Foreskin fibroblast (primary cell): ENCODE measurements at places on chromosomes 11 and 22.

DNA sequence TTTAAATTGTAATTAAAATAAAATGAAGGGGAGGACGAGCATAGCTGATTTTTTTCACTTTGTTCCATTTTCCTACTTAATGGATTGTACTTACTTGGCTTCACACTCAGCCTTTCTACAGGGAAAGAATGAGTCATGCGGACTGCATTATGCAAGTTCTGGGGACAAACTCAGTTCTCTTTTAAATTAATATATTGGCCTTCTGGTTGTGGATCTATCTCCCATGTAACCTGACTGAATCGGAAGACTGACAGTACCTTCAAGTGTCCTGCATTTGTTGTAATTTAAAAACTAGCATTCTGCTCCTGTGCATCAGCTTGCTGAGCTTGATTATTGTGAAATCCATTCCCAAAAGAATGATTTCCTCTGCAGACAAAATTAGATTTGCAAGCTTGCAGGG, 12.2 kb downstream of the OR8D1 start:
- DNase-seq: no peak

- DNase-seq: no peak
These were observed 12.5 kb upstream of the CCDC117 start for GRCh38 chr22:28759861-28760560.

- no peak for DNase-seq
These were observed 165.6 kb upstream of the DDI1 start for GRCh38 chr11:103870821-103871309.

GRCh38 chr11:117888139-117888566, 11.7 kb upstream of the FXYD6 start:
- DNase-seq: no peak

DNA sequence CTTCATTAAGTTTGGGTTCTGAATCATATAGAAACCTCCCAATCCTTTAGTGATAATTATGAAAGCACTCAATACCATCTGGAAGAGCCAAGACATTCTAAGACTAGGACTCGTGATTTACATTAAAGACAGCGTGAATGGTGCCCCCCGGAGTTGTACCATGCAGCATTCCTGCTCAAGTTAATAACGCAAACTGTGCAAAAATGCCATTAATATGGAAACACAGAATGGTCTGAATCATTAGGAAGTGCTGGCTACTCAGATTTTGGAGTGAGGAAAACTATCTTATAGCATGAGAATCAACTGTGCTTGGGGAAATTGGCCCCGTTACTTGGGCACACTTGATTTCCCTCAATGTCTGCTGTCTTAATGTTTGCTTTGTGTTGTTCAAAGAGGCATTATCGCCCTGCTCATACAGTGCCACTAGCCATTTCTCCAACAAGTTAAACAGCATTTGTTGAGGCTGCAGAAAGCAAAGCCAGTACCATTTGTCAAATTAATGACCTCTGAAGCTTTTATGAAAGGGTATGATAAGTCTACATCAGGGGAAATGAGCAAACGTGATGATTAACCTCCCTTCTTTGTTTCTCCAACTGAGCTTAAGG, 18.5 kb upstream of the TPH1 start:
- no peak for DNase-seq

- DNase-seq: no peak
These were observed 61.0 kb downstream of the SLC1A2 start for GRCh38 chr11:35358391-35358790.

- peak; percentile 24 for DNase-seq
These were observed 6.7 kb upstream of the GDPD5 start for GRCh38 chr11:75532200-75533048.

DNA sequence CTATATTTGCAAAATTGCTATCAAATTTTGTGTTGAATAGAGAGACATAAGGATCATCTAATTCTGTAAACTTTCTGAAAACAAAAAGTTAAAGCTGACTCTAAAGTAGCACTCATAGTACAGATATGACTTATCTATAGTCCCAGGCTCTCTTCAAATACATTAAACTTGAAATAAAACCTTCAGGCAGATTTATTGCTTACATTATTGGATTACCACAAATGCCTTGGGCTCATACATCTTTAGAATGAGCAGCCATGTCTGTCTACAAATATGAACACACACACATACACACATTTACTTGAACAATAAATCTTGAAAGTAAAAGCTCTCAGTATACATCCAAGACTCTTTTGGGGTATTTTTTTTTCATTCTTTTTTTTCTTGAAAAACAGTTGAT, 207.9 kb downstream of the LUZP2 start:
- no peak for DNase-seq
